ENCODE measurements at places on chromosomes 1 and 21.
A peak's percentile ranks its signal among the peaks of the same experiment; 100 is the strongest.

DNA sequence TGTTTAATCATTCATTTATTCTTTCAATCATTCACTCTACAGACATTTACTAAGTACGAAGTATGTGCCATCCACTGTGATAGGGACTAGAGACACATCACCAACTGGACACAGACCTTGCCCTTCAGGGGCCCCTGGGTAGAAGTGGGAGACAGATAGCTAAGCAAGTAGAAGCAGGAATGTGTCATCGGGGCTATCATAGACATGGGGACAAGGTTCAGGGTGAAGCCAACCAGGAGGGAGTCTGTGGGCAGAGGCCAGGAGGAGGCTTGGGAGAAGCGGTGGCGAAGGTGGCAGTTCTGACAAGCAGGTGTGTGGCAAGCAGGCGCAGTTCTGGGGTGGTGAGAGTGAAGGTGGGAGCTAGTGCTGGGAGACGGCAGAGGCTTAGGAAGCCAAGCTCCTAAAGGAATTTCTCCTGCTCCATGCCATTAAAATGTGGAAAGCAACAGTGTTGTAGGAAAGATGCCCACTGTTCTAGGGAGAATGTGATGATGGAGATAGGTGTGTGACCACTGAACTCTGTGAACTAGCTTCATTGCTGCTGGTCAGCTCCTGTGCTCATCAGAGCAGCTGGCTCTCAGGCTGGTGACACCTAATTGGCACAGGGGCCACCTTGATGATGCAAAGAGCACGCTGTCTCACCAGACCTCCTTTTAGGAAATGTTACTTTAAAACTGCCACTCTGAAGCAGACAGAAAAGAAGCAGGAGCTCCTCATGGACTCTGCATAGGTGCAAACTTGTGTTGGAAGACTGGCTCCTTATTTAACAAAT lies 79.7 kb upstream of the LPGAT1 start:
- DNase-seq: no peak

DNA sequence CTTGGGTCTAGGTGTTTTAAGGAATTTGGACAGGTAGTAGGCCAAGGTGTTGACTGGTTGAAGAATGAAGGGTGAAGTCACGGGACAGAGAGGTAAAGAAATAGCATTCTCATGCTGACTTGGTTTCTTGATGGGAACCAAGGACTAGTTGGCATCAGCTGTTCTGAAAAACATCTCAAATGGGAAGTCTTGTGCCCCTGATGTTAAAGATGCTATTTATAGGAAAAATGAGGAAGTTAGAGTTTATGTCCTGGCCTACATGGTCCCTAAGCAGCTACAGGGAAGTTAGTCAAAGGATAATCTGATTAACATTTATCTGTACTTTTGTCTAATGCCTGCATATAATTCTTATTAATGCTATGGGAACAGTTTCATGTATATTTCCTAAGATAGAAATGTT lies 262.4 kb downstream of the HHIPL2 start:
- no peak for DNase-seq

GRCh38 chr21:42463861-42464515 lies 32.0 kb downstream of the RSPH1 start:
- DNase-seq: no peak

- DNase-seq: no peak
These were observed 137.7 kb downstream of the RUNX1 start for GRCh38 chr21:34911360-34911759.

- peak; percentile 73 for DNase-seq
These were observed at the start of gene MAPKAPK2 for GRCh38 chr1:206684478-206685333. MAPKAPK2 (plus strand) TSS chr1:206684905; CDS start chr1:206685230, 325 bp downstream.

DNA sequence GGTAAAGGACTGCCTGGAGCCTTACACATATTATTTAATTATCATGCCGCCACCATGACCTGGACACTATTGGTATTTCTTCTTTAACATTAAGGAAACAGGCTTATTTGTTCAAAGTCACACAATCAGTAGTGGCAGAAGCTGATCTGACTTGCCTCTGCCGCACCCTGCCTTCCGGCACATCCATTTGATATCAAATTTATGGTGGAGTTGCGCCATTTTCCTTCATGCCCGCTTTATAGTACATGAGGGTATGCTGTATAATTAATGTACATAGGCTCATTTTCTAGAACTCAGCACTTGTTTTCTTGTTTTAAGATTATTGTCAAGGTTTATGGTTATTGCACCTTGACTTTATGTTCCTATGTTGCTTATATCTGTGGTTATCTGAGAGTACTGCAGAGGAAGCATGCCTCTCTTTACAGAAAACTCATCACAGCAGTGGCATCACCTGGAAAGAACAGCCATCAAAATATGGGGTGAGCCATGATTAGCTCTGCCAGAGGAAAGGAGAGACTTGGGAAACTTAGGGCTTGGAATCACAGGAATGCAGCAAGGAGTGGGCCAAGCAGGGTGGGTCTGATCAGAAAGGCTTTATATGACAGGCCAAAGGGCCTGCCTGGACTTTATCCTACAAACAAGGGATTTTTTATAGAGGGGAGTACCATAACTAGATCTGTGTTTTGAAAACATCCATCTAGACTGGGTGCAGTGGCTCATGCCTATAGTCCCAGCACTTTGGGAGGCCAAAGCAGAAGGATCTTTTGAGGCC lies 72.2 kb upstream of the GJB5 start:
- DNase-seq: no peak

DNA sequence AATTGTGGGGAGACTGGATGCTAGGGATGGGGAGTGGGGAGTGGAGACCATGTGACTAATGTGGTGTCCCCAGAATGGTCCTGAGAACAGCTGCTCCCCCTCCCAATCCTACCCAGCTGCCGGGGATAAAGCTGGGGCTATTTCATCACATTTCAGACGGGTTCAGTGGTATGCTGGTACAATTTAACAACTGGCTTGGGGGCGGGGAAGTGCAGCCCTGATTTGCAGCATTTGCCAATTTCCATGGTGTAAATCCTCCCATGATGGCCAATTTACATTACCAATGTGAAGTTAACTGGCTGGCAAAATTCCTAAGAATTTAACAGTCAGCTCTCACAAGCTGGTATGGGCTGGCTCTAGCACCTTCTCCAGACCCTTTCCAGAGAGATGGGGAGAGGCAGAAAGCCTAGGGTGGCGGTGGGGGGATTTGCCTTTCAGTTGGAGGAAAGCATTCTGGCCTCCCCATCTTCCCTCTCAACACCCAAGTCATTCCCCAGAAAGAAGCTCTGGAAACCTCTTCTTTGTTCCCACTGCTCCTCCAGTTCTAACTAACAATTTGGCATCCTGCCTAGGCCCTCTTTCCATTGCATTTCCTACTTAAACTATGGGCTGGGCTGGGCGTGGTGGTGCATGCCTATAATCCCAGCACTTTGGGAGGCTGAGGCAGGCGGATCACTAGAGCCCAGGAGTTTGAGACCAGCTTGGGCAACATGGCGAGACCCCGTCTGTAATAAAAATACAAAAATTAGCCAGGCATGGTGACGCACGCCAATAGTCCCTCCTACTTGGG lies 11.3 kb upstream of the ADGRB2 start:
- no peak for DNase-seq

GRCh38 chr21:30243691-30244090 lies 27.8 kb upstream of the CLDN8 start:
- no peak for DNase-seq

DNA sequence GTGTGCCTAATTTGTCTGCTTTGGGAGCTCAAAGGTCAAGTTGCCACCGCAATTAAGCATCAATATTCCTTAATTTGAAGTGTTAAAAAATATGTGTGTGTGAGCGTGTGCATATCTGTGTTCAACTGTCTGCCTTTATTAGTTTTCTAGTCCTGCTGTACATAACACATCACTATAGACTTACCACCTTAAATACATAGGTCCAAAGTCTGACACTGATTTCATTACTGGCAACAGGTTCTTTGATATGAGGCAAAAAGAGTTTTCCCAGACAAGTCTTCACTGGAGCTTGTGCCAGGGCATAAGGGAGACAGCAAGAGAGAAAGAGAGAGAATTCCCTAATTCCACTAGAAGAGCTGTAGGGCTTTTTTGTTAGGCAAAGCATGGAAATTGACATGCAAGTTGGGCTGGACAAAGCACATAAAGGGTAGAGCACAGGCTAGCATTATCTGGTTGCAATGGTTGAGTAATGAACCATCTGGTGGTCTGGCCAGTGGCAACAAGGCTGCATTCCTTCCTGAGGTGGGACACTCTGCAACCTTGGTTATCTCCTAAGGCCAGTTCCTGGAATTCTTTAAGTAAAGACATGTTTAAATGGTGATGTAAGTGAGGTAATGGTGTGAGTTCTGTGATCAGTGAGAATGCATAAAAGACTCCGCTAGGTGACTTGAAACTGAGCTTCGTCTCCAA lies 457.2 kb upstream of the ADAMTS5 start:
- no peak for DNase-seq

DNA sequence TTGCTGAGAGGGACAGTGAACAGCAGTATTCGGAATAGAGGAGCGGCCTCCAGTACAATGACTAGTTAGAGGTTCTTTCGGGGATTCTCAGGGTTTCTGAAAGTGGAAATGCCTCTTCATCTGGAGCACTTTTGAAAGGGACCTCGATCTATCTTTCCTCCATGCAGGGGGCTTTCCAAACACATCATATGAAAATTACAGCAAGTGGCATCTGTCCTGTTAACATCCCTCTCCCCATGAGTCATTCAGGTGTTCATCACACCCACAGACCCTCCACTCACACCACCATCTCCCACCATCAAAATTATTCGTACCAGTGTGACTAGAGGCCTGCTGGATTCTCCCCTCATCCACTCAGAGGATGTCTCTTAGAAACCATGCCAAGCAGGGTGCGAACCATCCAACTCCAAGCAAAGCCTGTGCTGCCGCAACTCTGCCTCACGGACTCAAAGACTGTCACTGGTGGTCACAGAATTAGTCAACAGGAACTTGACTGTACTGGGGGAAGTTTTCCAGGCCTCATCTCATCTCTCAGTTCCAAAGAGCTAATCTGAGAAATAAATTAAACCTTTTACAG lies 211.1 kb downstream of the MRPL39 start:
- no peak for DNase-seq

GRCh38 chr1:204705888-204706837 lies 20.6 kb upstream of the LRRN2 start:
- no peak for DNase-seq

DNA sequence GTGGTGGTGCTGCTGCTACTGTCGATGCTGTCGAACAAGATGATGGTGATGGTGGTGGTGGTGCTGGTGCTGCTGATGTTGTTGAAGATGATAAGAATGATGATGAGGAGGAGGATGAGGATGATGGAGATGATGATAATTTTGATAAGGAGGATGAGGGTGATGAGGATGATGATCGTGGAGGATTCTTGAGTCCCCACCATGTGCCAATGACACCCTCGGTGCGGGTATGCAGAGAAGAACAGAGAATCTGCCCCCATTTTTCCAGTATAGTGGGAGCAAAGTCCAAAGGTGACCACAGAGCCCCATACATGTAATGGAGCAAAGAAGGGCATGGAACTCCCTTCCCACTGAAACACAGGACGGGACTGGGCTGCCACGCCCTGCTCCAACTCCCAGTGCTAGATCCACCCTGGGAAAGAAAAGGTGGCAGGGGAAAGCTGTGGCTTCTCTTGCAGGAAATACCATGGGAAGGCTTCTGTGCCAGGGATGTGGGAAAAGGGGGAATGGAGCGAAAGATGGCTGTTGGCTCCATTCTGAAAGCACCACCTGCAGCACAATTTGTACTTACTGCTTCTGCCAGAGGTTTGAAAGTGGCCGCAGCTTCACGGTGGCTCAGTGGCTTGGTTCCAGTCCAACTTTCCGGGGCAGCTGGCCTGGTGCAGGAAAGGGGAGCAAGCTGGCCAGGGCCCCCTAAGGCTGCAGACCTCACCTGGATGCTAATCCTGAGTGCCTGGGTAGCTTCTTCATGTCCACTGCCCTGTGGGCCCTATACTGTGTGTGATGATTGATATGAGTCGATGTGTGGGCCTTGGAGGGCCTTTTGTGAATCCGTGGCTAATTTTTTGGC lies 387.2 kb upstream of the VAMP3 start:
- no peak for DNase-seq

DNA sequence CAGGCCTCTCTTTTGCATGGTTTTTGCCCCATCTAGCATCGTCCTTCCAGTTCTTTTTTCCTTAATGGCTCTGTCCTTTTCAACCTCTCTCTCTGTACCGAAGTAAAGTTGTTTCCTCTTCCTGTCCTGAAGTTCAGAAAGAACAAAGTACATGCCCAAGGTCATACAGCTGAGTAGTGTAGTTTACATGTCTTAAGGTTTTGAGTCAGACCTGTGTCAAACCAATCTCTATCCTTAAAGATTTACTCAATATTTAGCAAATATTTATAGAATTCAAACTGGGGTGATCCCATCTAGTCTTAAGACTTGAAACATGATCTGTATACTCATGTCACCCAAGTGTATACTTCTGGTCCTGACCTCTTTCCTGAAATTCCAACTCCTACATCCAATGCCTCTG lies 118.7 kb upstream of the SGIP1 start:
- DNase-seq: no peak

GRCh38 chr1:156413391-156414246 lies 44.6 kb downstream of the RHBG start:
- DNase-seq: no peak

DNA sequence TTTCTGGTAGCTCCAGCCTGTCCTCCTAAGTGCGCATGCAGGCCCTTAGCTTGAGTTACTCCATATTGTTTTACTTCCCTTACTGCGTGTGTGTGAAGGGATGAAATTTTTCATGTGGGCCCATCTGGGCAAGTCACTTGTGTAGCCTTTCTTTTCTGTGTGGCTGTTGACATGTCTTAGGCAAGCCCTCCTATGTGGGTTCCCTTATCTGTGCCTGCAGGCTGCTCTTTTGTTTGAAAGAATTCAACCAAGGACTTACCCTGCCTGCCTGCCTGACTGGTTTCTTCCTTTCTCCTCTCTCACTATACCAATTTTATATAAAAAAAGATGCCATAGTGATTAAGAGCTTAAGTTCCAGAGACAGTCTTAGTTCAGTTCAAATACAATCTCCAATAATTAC lies 249.3 kb downstream of the ATG4C start:
- no peak for DNase-seq

GRCh38 chr1:54287176-54287650 lies 87.2 kb downstream of the MRPL37 start:
- peak; percentile 85 for DNase-seq

DNA sequence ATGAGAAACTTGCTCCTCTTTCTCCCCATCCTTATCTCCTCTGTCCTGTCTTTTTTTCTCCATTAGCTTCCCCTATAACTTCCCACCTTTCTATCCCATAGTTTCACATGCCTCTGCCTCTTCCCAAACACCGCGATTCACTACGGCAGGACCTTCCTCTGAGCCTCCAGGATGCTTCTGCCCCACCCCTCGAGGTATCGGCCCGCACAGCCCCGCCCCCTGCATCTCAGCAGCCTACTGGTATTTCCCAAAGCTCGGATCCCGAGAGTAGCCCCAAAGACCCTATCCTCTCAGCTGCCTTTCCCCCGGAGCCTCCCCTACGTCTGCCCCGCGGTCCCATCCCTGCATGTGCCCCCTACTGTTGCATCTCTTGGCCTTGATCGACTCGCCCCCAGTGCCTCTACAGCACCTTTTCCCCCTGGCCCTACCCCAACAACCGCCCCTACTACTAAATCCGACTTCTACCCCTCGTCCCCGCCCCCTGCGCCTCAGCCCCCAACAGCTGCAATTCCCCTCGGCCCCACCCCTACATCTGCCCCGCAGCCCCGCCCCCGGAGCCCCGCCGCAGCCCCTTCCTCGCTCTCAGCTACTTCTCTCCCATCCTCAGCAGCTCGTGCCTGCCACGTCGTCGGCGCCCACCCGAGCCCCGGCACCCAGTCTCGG lies 512 bp downstream of the PIAS3 start:
- peak; percentile 67 for DNase-seq
